ENCODE measurements at places on chromosomes 11 and 22. TPM values are rescaled to one million over a fixed set of nuclear protein-coding genes. Genes with fewer than 3 reads are reported as not detected.

Gene NAALADL1
- not detected for total RNA-seq

Gene CREB3L1
- 5.5 TPM for total RNA-seq

Gene LINC01488
- not detected for total RNA-seq

Gene RIMBP3B
- 0.24 TPM for total RNA-seq

Gene DDX25
- total RNA-seq = not detected

Gene MMP1
- total RNA-seq = 0.78 TPM

Gene APOBEC3B
- 28.4 TPM for total RNA-seq

Gene OR51S1
- not detected for total RNA-seq

Gene CAT
- 38.6 TPM for total RNA-seq

Gene RHOG
- total RNA-seq = 119 TPM

Gene CDCA5
- total RNA-seq = 62.0 TPM

Gene PDE2A
- 1.2 TPM for total RNA-seq

Gene PLEKHB1
- total RNA-seq = 0.42 TPM

Gene VPREB1
- total RNA-seq = not detected
